Mesothelial cell of epicardium (in vitro differentiated cells): ENCODE measurements at places on chromosomes 6 and 20. TPM values are rescaled to one million over a fixed set of nuclear protein-coding genes. Genes with fewer than 3 reads are reported as not detected.
A peak's percentile ranks its signal among the peaks of the same experiment; 100 is the strongest.

The PPP1R16B gene
- 0.04 TPM in 1 of 3 replicates, not detected in the others for total RNA-seq

GRCh38 chr20:38308047-38308438 is 4.1 kb downstream of the BPI start:
- no peaks in the 10 kb centered on the region for H3K36me3 ChIP-seq
- H3K27ac ChIP-seq, result no peak overlapping the region
- DNase-seq, result no peak
- no peaks in the 10 kb centered on the region for H3K4me1 ChIP-seq
- peaks cover 14% of the 10 kb centered on the region for H3K27me3 ChIP-seq
- H3K4me3 ChIP-seq, result no peak overlapping the region

- no peak for DNase-seq
- H3K27me3 ChIP-seq, result peaks cover 18% of the 10 kb centered on the region
- peaks cover 11% of the 10 kb centered on the region for H3K4me1 ChIP-seq
- no peak overlapping the region for H3K4me3 ChIP-seq
These were observed 44.0 kb upstream of the BTN3A2 start for GRCh38 chr6:26321005-26321404.

DNA sequence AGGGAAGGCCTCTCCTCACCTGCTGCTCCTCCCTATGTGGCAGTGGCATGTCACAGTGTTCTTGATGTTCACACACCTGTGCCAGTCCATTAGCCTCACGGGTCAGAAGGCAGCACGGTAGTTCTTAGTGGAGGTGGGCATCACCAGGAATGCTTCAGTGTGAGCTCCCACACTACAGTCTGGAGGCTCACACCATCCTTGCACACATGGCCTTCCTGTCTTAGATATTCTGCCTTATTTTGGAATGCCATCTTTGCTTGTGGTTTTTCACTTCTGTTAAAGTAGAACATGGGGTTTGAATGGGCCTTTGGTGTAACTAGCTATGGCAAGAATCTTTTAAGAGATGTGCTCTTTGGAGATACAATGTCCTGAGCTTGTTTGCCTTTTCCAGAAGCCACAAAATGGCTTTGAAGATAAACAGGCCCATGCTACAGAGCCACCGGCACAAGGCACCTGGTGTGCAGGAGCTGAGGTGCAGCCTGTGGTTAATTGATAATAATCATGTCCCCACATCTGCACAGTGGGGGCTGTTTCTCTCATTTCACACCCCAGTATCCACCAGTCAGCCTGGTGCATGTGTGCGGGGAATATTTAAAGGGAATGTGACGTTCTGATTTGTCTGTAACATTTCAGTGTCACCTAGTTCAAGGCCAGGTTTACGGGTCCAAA is 3.2 kb upstream of the SLC17A9 start:
- H3K4me3 ChIP-seq, result no peak overlapping the region
- DNase-seq, result no peak
- H3K4me1 ChIP-seq, result peaks cover 12% of the 10 kb centered on the region

- H3K27me3 ChIP-seq, result no peaks in the 10 kb centered on the region
- H3K36me3 ChIP-seq, result peaks cover 6% of the 10 kb centered on the region
- peaks cover 17% of the 10 kb centered on the region for H3K4me1 ChIP-seq
These were observed 6.1 kb downstream of the UQCC2 start for GRCh38 chr6:33705268-33705885.

GRCh38 chr20:44572551-44573500 is 9.6 kb upstream of the PKIG start:
- peaks cover 37% of the 10 kb centered on the region for H3K4me1 ChIP-seq
- no peaks in the 10 kb centered on the region for H3K27me3 ChIP-seq
- peak overlapping the region; percentile 97 for H3K27ac ChIP-seq
- H3K4me3 ChIP-seq, result peak overlapping the region; percentile 26

GRCh38 chr20:8395956-8396355 is 263.9 kb downstream of the PLCB1 start:
- no peak overlapping the region for H3K27ac ChIP-seq
- peaks cover 2% of the 10 kb centered on the region for H3K4me1 ChIP-seq
- DNase-seq, result no peak
- H3K36me3 ChIP-seq, result no peaks in the 10 kb centered on the region

GRCh38 chr6:6597682-6598081 is 9.2 kb downstream of the LY86 start:
- no peak overlapping the region for H3K4me3 ChIP-seq
- no peak for DNase-seq
- no peaks in the 10 kb centered on the region for H3K36me3 ChIP-seq
- H3K4me1 ChIP-seq, result peaks cover 73% of the 10 kb centered on the region

GRCh38 chr6:30260036-30260504 is 46.9 kb upstream of the TRIM26 start:
- peaks cover 7% of the 10 kb centered on the region for H3K36me3 ChIP-seq
- peaks cover 8% of the 10 kb centered on the region for H3K4me1 ChIP-seq
- no peak overlapping the region for H3K27ac ChIP-seq
- H3K4me3 ChIP-seq, result peak overlapping the region; percentile 77
- H3K27me3 ChIP-seq, result peaks cover 22% of the 10 kb centered on the region
- no peak for DNase-seq

GRCh38 chr6:33428966-33429749 is 9.3 kb downstream of the SYNGAP1 start:
- peak overlapping the region; percentile 77 for H3K27ac ChIP-seq
- H3K4me1 ChIP-seq, result peaks cover 83% of the 10 kb centered on the region
- H3K4me3 ChIP-seq, result peak overlapping the region; percentile 81
- no peak for DNase-seq
- no peaks in the 10 kb centered on the region for H3K36me3 ChIP-seq

DNA sequence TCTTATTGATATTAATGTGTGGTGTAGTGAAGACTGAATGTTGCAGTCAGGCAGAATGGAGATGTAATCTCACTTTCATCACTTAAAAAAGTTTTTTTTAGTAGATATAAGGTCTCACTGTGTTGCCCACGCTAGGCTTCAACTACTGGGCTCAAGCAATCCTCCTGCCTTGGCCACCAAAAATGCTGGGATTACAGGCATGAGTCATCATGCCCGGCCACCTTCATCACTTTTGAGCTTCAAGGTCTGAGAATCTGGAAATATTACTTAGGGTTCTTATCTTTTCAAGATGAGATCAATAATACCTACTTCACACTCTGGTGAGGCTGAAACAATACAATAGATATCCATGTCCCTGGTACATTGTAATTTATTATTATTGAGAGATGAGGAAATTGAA is 31.6 kb downstream of the ADGRG6 start:
- no peaks in the 10 kb centered on the region for H3K36me3 ChIP-seq
- DNase-seq, result no peak
- H3K27me3 ChIP-seq, result no peaks in the 10 kb centered on the region
- H3K4me1 ChIP-seq, result peaks cover 36% of the 10 kb centered on the region
- no peak overlapping the region for H3K4me3 ChIP-seq
- no peak overlapping the region for H3K27ac ChIP-seq

- no peaks in the 10 kb centered on the region for H3K36me3 ChIP-seq
- no peak for DNase-seq
- H3K27me3 ChIP-seq, result no peaks in the 10 kb centered on the region
- no peak overlapping the region for H3K4me3 ChIP-seq
- no peak overlapping the region for H3K27ac ChIP-seq
- H3K4me1 ChIP-seq, result peaks cover 15% of the 10 kb centered on the region
These were observed 112.6 kb downstream of the SLC16A10 start for GRCh38 chr6:111199935-111200334.

DNA sequence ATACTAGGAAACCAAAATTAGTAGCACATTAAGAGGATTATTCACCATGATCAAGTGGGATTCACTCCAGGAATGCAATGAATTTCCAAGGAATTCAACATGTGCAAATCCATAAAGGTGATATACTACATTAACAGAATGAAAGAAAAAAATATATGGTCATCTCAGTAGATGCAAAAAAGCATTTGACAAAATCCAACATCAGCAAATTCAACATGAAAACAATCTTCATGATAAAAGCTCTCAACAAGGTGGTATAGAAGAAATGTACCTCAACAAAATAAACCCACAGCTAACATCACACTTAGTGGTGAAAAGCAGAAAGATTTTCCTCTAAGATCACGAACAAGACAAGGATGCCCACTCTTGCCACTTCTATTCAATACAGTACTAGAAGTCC is 74.4 kb upstream of the PDE10A start:
- DNase-seq, result no peak
- H3K4me1 ChIP-seq, result no peaks in the 10 kb centered on the region
- H3K27me3 ChIP-seq, result peaks cover 13% of the 10 kb centered on the region
- H3K36me3 ChIP-seq, result no peaks in the 10 kb centered on the region

- DNase-seq, result no peak
- H3K27ac ChIP-seq, result peak overlapping the region; percentile 40
- H3K4me1 ChIP-seq, result peaks cover 19% of the 10 kb centered on the region
- no peaks in the 10 kb centered on the region for H3K27me3 ChIP-seq
- H3K4me3 ChIP-seq, result no peak overlapping the region
These were observed 106.7 kb downstream of the PRDM1 start for GRCh38 chr6:106192824-106193223.

DNA sequence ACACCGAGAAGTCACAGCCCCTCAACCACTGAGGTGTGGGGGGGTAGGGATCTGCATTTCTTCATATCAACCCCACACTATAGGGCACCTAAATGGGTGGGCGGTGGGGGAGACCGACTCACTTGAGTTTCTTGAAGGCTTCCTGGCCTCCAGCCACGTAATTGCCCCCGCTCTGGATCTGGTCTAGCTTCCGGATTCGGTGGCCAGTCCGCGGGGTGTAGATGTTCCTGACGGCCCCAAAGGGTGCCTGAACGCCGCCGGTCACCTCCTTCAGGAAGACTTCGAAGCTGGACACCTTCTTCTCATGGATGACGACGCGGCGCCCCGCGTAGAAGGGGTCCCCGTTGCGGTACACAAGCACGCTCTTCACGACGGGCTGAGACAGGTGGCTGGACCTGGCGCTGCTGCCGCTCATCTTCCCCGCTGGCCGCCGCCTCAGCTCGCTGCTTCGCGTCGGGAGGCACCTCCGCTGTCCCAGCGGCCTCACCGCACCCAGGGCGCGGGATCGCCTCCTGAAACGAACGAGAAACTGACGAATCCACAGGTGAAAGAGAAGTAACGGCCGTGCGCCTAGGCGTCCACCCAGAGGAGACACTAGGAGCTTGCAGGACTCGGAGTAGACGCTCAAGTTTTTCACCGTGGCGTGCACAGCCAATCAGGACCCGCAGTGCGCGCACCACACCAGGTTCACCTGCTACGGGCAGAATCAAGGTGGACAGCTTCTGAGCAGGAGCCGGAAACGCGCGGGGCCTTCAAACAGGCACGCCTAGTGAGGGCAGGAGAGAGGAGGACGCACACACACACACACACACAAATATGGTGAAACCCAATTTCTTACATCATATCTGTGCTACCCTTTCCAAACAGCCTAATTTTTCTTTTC is at the start of gene DCDC2:
DCDC2 (minus strand) TSS at position 724 of the 883 bp plus-strand sequence; CDS start at position 415, 309 bp downstream.
- H3K27me3 ChIP-seq, result peaks cover 14% of the 10 kb centered on the region
- no peaks in the 10 kb centered on the region for H3K36me3 ChIP-seq
- H3K27ac ChIP-seq, result peak within 1 kb of the TSS; percentile 69
- H3K4me1 ChIP-seq, result peaks cover 24% of the 10 kb centered on the region
- H3K4me3 ChIP-seq, result peak within 1 kb of the TSS; percentile 76

GRCh38 chr6:51793393-51793792 is 294.0 kb downstream of the PKHD1 start:
- peaks cover 11% of the 10 kb centered on the region for H3K36me3 ChIP-seq
- H3K4me3 ChIP-seq, result no peak overlapping the region
- H3K27ac ChIP-seq, result no peak overlapping the region
- no peak for DNase-seq
- H3K4me1 ChIP-seq, result no peaks in the 10 kb centered on the region

DNA sequence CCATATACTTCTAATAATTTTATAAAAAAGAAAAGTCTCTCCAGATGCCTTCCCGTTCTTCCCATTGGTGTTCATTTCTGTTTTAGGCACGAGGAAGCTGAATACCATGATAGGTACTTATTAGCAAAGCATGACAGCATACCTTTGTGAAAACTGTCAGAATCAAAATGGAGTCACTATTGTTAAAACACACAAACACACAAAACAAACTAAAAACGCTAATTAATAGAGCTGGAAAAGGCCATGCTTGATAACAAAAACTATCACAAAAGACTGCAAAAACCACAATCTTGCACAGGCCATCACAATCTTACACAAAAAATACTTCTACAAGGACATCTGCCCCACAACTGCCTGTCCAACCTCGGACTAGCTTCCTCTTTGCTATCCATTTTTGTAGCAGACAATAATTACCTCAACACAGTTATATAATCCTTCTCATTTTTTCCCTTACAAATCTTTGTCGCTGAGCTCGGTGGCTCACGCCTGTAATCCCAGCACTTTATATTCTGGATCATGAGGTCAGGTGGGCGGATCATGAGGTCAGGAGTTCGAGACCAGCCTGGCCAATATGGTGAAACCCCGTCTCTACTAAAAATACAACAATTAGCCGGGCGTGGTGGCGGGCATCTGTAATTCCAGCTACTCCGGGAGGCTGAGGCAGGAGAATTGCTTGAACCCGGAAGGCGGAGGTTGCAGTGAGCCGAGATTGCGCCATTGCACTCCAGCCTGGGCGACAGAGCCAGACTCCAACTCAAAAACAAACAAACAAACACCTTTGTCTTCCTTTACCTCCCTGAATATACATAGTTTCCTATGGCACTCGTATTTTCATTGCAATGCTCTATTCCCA is 3.2 kb upstream of the ABT1 start:
- H3K27ac ChIP-seq, result no peak overlapping the region
- peaks cover 51% of the 10 kb centered on the region for H3K27me3 ChIP-seq
- peaks cover under 1% of the 10 kb centered on the region for H3K36me3 ChIP-seq
- H3K4me3 ChIP-seq, result no peak overlapping the region

GRCh38 chr20:38729767-38730166 is 5.5 kb downstream of the SLC32A1 start:
- peaks cover 99% of the 10 kb centered on the region for H3K27me3 ChIP-seq
- H3K4me3 ChIP-seq, result no peak overlapping the region
- H3K27ac ChIP-seq, result no peak overlapping the region
- peaks cover 31% of the 10 kb centered on the region for H3K4me1 ChIP-seq
